Activated naive CD4-positive, alpha-beta T cell treated with anti-CD3 and anti-CD28 coated beads, Interleukin-2, amount 10 ng/mL, durations not matched to agents 7 days and 5 days (primary cell): ENCODE measurements at places on chromosomes 16 and 17.

DNA sequence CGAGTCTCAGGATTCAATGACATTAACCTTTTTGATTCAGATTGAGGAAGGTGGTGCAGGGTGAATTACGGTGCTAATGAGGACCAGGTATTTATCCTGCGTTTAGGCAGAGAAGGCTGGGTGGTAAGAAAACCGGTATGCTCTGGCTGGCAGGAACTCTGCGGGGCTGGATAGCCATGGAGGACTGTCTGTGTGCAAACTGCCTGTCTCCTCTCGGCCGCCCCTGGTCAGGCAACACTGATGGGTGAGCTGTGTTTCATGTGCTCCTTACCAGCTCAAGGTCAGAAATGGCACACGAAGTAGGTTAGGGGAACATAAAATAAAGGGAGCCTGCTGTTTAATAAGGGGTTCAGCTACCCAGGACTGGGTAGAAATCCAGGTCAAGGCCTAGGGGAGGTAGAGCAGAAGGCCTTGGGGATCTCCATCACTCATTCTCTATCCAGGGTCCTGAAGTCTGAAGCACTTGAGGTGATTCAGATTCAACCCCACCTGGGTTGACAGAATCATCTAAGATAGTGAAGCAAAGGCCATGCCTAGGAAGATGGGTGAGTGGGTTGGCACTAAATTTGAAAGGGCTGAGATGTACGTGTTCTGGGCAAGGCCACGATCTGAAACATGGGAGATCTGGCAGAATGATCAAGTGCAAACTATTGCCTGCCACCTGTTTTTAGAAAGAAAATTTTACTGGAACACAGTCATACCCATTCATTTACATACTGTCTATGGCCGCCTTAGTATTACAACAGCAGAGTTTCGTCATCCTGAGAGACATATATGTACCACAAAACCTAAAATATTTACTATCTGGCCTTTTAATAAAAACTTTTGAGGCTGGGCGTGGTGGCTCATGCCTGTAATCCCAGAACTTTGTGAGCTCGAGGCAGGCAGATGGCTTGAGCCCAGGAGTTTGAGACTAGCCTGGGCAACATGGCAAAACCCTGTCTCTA lies 292.5 kb downstream of the XYLT1 start:
- no peak overlapping the region for H3K27ac ChIP-seq
- H3K27me3 ChIP-seq, result no peaks in the 10 kb centered on the region
- H3K4me1 ChIP-seq, result peaks cover 10% of the 10 kb centered on the region
- no peak overlapping the region for H3K4me3 ChIP-seq
- no peak for DNase-seq

- peaks cover 4% of the 10 kb centered on the region for H3K27me3 ChIP-seq
- H3K27ac ChIP-seq, result no peak overlapping the region
- H3K36me3 ChIP-seq, result no peaks in the 10 kb centered on the region
- H3K4me1 ChIP-seq, result no peaks in the 10 kb centered on the region
- no peak for DNase-seq
- no peak overlapping the region for H3K4me3 ChIP-seq
These were observed 225.4 kb upstream of the NLRP1 start for GRCh38 chr17:5809580-5810188.

- H3K27ac ChIP-seq, result no peak overlapping the region
- peaks cover 41% of the 10 kb centered on the region for H3K27me3 ChIP-seq
- H3K4me3 ChIP-seq, result no peak overlapping the region
- no peak for DNase-seq
- no peaks in the 10 kb centered on the region for H3K36me3 ChIP-seq
These were observed 24.4 kb upstream of the CRHR1 start for GRCh38 chr17:45759761-45760160.

- H3K27me3 ChIP-seq, result peaks cover 93% of the 10 kb centered on the region
- no peaks in the 10 kb centered on the region for H3K36me3 ChIP-seq
- no peak for DNase-seq
These were observed 2.9 kb upstream of the MT1M start for GRCh38 chr16:56629531-56629930.

GRCh38 chr16:49338611-49339265 lies 34.9 kb upstream of the C16orf78 start:
- H3K27me3 ChIP-seq, result peaks cover 3% of the 10 kb centered on the region
- no peak overlapping the region for H3K27ac ChIP-seq
- DNase-seq, result no peak
- H3K4me3 ChIP-seq, result no peak overlapping the region
- H3K36me3 ChIP-seq, result no peaks in the 10 kb centered on the region

GRCh38 chr17:45976391-45976754 lies 22.7 kb upstream of the STH start:
- peaks cover 16% of the 10 kb centered on the region for H3K27me3 ChIP-seq
- no peak overlapping the region for H3K27ac ChIP-seq
- H3K36me3 ChIP-seq, result no peaks in the 10 kb centered on the region
- DNase-seq, result no peak

DNA sequence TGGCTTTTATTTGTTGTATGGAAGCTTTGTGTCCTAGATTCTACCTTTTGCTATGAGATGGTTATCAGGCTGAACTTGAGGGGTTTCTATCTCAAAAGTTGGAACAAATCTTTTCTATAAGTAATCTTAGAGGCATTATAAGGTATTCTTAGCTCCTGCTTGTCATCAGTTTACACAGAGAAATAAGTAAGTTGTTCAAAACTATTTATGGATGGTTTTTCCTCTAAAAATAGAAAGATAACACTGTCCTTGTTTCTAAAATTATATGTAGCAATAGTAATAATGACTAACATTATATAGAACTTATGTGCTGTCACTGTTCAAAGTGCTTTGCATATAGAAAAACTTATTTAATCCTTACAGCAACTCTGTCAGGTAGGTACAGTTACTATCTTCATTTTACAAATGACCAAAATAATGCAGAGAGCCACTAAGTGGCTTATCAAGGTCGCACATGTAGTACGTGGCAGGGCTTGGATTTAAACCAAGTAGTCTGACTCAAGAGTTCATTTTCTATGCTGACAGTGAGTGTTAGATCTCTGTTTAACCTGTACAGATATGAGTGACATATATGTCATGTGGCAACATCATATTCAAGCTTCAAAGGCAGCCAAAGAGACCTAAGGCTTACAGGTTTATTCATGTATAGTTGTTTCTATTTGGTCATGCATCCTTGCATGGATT lies 59.0 kb downstream of the PHKB start:
- H3K27ac ChIP-seq, result no peak overlapping the region
- peaks cover 25% of the 10 kb centered on the region for H3K36me3 ChIP-seq
- peaks cover 14% of the 10 kb centered on the region for H3K4me1 ChIP-seq
- H3K27me3 ChIP-seq, result no peaks in the 10 kb centered on the region
- DNase-seq, result no peak
- no peak overlapping the region for H3K4me3 ChIP-seq

DNA sequence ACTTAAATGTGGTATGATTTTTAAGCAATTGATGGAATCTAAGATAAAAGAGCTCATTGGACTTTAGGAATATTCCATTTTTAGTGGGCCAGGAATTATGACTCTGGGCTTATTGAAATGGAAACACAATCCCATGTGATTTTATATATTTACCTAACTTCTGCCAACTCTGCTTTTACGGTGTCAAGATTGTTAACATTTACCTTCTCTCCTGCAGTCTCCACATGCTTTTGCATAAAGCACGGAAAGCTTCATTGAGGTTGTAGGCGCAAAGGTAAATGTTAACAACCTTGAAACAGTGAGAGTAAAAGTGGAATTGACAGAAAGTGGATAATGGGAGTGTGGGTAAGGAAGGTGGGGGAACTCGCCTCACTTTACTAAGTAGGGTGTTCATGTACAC lies 468.1 kb downstream of the PMP22 start:
- H3K36me3 ChIP-seq, result no peaks in the 10 kb centered on the region
- DNase-seq, result no peak
- H3K4me1 ChIP-seq, result no peaks in the 10 kb centered on the region

- DNase-seq, result no peak
- H3K36me3 ChIP-seq, result no peaks in the 10 kb centered on the region
- H3K4me3 ChIP-seq, result no peak overlapping the region
- no peaks in the 10 kb centered on the region for H3K4me1 ChIP-seq
These were observed 37.9 kb upstream of the ABCA9 start for GRCh38 chr17:69098625-69099024.

DNA sequence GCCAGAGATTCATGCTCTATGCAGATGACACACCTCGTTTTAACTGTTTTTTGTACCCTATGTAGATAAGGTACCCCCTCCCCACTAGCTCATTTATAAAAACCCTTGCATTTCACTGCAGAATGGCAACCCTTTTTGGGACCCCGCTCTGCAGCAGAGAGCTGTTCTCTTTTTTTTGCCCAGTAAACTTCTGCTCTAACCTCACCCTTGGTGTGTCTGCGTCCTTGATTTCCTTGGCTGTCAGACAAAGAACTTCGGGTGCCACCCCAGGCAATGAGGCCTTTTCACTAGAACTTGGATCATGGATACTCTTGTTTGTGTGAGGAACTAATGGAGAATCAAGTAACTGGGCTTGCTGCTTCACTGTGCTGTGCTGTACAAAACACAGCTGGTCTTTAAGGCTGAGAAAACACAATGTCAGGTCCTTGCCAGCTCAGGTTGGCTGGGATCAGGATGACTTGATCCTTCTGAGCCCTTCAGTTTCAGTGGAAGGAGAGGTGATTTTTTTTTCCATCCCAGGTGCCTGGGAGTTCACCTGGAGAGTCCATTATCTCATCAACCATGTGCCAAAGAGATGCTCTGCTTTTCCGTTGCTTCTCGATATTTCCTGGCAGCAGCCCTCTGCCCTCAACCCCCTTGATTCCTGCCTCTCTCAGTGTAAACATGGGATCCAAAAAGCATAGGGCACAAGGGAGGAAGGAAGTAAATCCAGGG lies 133.2 kb upstream of the FAM20A start:
- H3K27ac ChIP-seq, result no peak overlapping the region
- DNase-seq, result no peak
- H3K27me3 ChIP-seq, result peaks cover 9% of the 10 kb centered on the region
- H3K4me3 ChIP-seq, result no peak overlapping the region

- peak overlapping the region; percentile 95 for H3K27ac ChIP-seq
- H3K4me1 ChIP-seq, result peaks cover 26% of the 10 kb centered on the region
- H3K27me3 ChIP-seq, result peaks cover 14% of the 10 kb centered on the region
- no peak for DNase-seq
- H3K36me3 ChIP-seq, result peaks cover 14% of the 10 kb centered on the region
- no peak overlapping the region for H3K4me3 ChIP-seq
These were observed 796 bp upstream of the PSMB6 start for GRCh38 chr17:4795168-4795567.

DNA sequence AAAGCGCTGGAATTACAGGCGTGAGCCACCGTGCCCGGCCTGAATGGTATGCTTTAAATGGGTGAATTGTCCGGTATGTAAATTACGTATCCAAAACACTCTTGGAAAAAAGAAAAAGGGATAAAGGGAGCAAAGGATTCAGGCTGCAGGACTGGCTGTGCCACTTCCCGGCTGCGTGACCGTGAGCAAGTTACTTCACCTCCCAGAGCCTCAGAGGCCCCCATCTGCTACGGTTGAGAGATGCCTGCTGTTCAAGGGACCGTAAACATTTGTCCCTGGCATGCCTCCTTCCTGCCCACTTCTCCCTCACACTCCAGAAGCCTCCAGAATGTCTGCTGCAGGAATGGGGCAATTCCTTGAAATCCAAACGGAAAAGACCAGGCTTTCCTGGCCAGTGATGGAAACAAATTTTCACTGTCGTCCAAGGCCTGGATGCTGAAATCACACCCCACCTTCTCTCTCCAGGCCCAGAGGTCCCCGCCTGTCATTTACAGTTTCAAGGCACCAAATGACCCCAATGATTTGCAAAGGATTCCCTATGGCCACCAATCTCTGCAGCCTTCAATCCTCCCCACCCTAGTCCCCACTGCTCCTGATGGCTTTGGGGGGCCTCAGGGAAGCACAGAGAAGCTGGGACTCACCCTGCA lies 22.9 kb upstream of the LITAF start:
- H3K4me3 ChIP-seq, result no peak overlapping the region
- H3K36me3 ChIP-seq, result no peaks in the 10 kb centered on the region
- DNase-seq, result no peak
- peaks cover 27% of the 10 kb centered on the region for H3K4me1 ChIP-seq

DNA sequence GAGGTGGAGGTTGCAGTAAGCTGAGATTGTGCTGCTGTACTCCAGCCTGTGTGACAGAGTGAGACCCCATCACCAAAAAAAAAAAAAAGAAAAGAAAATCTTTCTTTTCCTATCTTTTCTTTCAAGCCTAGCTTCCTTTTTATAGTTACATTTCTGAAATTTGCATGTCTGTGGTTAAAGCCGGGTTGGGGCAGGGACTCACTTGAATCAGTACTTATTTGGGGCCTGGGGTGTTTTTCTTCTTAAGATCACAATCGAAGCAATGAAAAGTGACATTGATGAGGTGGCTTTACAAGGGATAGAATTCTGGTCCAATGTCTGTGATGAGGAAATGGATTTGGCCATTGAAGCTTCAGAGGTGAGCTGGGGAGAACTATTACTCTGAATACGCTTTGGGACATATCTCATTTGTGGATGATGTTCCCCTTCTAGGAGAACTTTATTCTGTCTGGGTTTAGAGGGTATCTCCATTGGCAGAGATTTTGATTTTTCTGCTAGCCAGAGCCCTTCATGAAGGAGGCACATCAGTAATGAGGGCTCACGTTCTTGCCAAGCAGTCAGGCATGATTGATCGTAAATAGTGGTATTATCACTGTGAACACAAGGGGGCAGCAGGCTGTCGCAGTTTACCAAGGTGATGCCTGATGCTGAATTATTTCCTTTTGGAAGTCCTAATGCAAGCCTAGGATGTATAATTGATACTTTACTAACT lies 14.3 kb downstream of the KPNB1 start:
- peak; percentile 74 for DNase-seq
- H3K27me3 ChIP-seq, result no peaks in the 10 kb centered on the region
- peaks cover 44% of the 10 kb centered on the region for H3K4me1 ChIP-seq
- H3K27ac ChIP-seq, result peak overlapping the region; percentile 50
- H3K36me3 ChIP-seq, result peaks cover 56% of the 10 kb centered on the region

GRCh38 chr17:79699386-79700036 lies 31.2 kb upstream of the ENPP7 start:
- no peaks in the 10 kb centered on the region for H3K36me3 ChIP-seq
- no peak overlapping the region for H3K27ac ChIP-seq
- peaks cover 48% of the 10 kb centered on the region for H3K27me3 ChIP-seq
- no peaks in the 10 kb centered on the region for H3K4me1 ChIP-seq

DNA sequence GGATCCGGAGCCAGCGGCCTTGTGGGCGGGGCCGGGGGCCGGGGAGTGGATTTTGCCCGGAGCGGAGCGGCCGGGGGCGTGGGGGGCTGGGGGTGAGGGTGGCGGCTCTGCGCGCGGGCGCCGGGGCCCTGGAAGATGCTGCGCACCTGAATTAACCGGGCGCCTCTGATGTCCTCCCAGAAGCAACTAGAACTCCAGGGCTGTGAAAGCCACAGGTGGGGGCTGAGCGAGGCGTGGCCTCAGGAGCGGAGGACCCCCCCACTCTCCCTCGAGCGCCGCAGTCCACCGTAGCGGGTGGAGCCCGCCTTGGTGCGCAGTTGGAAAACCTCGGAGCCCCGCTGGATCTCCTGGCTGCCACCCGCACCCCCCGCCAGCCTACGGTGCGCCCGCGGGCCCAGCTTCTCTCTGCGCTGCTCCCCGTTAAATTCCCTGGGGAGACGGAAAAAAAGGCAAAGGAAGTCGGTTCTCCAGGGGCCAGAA lies 549 bp downstream of the SLC26A11 start:
- DNase-seq, result peak; percentile 39
- H3K27ac ChIP-seq, result peak overlapping the region; percentile 67
- H3K27me3 ChIP-seq, result peaks cover 19% of the 10 kb centered on the region
- peak overlapping the region; percentile 70 for H3K4me3 ChIP-seq

- no peaks in the 10 kb centered on the region for H3K27me3 ChIP-seq
- peaks cover 16% of the 10 kb centered on the region for H3K36me3 ChIP-seq
- H3K4me3 ChIP-seq, result peak overlapping the region; percentile 66
These were observed 17.3 kb upstream of the HEXD start for GRCh38 chr17:82400830-82401229.

- H3K36me3 ChIP-seq, result peaks cover 1% of the 10 kb centered on the region
- DNase-seq, result peak; percentile 8
- no peak overlapping the region for H3K4me3 ChIP-seq
- peaks cover 78% of the 10 kb centered on the region for H3K27me3 ChIP-seq
- H3K4me1 ChIP-seq, result peaks cover 6% of the 10 kb centered on the region
- no peak overlapping the region for H3K27ac ChIP-seq
These were observed 7.7 kb downstream of the USP6 start for GRCh38 chr17:5123343-5124124.
